ENCODE measurements at places on chromosomes 2 and 18.

DNA sequence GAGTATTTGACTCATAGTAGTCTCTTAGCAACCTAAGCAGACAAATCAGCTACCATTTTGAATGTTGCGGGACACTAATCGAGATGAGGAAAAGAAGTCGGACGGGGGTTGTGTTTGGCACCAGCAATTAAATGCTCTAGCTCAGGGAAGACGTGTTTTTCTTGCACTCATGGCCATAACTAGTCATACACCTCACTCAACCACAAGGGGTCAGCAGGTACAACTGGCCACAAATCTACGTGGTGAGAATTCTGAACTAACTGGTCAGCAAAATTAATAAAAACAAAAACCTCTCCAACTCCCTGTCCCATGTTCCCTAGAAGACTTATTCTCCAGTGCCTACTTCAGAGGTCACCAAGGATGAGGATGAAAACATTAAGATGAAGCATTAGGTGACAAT, 1467.8 kb downstream of the DPP10 start:
- no peak for DNase-seq

DNA sequence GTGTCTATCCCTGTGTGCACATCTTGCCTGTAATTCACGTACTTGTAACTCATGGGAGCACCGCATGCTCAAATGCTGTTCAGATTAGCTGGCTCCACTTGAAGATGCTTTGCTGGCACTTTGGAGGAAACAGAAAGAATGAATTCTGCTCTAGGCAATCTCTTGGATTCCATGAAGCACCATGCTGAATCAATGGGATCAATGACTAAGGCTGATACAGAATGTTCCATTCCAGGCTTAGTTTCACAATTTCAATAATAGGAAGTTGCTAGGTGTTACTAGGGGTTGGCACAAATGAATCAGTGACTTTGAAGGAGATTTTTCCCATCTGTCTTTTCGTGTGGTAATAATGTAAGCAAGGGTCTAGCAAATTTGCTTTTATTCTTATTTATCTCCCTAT, 328.8 kb downstream of the OSR1 start:
- no peak for DNase-seq

DNA sequence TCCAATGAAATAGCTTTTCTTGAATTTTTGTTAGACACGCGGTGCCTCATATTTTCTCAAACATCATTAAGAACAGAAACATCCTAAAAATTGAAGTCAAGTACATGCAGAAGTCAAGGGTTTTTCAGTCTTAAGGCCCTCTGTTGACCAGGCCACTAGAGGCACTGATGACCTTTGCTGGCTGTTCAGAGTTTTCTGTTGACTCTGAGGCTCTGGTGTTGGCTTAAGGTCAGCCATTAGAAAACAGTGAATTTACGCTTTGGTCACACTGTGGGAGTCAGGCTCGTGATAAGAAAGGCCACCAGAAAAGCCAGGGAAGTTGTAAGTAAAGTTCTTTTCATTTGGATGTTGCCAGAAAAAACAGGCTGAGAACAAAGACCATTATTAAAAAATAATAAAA, 5.8 kb upstream of the UPP2 start:
- DNase-seq, result no peak

DNA sequence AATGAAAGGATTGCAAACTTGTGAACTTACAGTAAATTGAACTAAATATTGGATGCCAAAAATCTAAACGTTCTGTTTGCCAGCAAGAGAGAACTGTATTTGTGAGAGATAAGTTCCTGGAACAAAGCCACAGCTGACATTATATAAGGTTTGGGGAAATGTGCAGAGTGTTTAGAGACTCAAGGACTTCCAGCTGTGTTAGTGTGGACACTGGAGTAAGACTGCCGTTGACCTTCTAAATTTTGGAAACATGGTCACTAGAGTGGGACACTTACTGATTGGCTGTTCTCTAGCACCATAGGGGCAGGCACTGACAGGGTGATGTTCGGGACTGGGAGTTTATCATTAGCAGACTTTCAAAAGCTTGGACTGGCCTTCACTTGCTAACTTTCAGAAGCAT, 40.5 kb downstream of the SCN9A start:
- DNase-seq, result no peak

- DNase-seq, result no peak
These were observed 877 bp upstream of the BCL2L11 start for GRCh38 chr2:111119822-111120252.
